ENCODE measurements at places on chromosomes 13 and 19. TPM values are rescaled to one million over a fixed set of nuclear protein-coding genes. Genes with fewer than 3 reads are reported as not detected.

The IZUMO2 gene
- not detected for total RNA-seq

The KIR2DL4 gene
- not detected for total RNA-seq

The ZNF681 gene
- total RNA-seq = 3.6 TPM

The OR7C1 gene
- 0.20 TPM for total RNA-seq

The OR7A5 gene
- not detected for total RNA-seq

The KCNC3 gene
- 0.59 TPM for total RNA-seq

The TMEM38A gene
- total RNA-seq = 11.9 TPM

The C1QTNF9B gene
- total RNA-seq = 0.20 TPM

The CRLF1 gene
- 9.3 TPM for total RNA-seq

The ZNF560 gene
- total RNA-seq = 0.49 TPM

The ZNF844 gene
- 13.2 TPM for total RNA-seq

The MCEMP1 gene
- 0.79 TPM for total RNA-seq
